Effector memory CD4-positive, alpha-beta T cell (primary cell): ENCODE measurements at places on chromosomes 11 and 22.

DNA sequence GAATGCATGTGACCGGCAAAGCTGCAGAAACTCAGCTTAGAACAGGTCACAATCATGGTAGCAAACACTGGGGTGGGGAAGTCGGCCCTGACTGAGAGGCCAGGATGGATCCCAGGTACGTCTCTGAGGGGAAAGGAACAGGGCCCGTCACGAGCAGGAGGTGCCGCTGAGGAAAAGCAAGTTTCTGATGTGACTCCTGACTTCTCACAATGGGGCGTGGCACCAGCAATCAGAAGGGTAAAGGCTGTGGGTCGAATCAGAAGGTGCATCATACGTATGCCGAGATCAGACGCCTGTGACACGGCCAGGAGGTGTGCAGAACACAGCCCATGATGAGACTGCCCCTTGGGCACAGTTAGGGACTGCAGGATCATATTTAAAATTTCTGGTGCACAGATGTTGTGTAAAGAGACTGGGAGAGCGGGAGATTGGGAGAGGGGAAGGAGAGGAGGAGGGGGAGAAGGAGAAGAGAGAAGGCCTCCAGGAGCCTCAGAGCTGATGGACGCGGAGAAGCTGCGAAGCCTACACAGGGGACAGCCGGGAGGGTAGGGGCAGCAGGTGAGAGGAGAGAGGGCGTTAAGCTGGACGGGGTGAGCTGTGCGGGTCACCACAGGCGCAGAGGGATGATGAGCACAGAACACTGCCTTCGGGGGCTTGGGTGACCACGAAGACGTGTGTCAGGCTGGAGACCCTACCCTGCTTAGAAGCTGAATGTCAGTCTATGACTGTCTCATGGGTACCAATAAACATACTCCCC lies 30.7 kb downstream of the KRTAP5-5 start:
- no peak for DNase-seq

DNA sequence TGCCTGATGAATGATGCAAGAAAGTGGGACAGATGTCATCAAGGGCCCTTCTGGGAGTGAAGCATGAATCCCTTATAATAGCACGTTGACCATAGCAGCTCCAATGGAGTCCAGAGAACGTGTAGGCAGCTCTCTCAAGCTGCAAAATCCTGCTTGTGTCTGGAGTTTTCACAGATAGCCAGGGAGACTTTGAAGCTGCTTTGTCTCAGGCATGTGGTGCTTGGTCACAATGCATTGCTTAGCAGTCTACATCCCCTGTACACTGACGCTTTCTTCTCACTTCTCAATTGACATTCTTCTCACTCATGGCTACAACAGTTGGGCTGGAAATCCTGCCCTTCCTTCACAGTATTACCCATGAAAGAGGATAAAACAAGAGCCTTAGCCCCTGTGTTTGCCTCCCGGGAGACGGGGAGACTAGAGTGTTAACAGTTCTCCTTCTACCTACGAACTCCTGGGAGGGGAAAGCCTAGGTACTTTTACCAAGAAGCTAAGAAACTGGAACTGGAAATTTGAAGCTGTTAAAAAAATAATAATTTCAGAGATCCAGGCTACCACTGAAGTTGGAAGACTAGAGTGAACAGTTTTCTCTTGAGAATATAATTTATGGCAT lies 20.7 kb upstream of the MMP7 start:
- DNase-seq = no peak

- no peak for DNase-seq
Observed at GRCh38 chr22:39962071-39962470, 1.9 kb downstream of the TMA7B start.

DNA sequence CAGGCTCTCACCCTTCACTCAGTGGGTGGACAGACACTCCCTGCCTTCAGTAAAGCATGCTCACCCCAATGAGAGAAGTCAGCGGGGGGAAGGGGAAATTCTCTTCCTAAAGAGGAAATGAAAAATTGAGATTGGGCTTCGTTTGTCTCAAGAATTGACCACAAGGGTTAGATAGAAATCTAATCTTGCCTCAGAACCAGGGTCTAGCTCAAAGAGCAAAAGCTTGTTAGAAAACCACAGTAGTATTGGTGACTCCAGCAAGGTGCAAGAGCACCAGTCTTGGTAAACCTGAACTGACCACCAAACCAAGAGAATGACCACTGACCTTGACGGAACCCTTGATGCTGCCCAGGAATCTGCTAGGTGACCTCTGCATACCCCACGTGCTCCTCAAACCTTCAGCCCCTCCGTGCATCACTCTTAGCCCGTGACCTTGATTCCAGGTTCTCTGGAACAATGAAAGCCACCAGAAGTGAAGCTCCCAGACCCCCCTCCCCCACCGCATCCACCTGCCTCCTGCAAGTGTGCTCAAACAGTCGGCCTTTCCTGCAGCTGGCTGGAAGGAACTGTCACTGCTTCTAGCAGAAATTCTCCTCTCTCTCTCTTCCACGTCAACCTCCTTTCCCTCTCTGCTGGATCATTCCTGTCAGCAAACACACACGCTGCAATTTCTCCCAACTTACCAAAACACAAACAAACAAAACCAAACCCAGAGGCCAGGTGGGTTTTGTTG lies 3.1 kb upstream of the TMA7B start:
- no peak for DNase-seq

DNA sequence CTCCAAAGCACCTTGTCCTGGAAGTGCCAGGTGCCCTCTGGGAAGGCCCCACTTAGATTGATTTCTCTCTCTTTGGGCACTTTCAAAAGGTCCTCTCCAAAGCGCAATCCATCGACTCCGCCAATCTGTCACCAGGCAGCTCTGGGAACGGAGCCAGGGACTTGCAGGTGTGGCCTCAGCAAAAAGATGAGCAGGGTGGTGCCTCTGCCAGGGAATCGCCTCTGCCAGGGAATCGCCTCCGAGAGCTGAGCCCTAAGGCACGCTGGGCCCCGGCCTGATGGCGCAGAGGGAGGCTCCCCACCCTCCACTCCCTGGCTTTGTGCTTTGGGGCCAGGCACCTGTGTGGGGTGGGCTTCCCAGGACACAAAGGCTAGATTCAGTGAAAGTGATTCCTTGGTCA lies 1391.3 kb downstream of the TBC1D22A start:
- no peak for DNase-seq
